ENCODE measurements at places on chromosomes 2 and 18.
A peak's percentile ranks its signal among the peaks of the same experiment; 100 is the strongest.

DNA sequence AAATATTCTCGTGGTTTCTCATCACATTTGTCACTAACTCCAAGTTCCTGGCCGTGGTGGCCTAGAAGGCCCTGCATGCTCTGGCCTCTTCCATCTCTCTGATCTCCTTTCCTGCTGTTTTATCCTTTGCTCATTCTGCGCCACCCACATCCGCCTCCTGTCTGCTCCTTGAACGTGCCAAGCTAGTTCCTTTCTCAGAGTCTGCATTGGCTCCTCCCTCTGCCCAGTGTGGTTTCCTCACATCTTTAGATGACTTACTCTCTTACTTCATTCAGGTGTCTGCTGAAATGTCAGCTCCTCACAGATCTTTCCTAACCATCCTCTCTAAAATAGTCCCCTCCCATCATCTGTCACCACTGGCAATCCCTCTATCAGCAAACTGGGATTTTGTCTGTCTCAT lies 158.6 kb upstream of the RBMS1 start:
- no peak for DNase-seq

DNA sequence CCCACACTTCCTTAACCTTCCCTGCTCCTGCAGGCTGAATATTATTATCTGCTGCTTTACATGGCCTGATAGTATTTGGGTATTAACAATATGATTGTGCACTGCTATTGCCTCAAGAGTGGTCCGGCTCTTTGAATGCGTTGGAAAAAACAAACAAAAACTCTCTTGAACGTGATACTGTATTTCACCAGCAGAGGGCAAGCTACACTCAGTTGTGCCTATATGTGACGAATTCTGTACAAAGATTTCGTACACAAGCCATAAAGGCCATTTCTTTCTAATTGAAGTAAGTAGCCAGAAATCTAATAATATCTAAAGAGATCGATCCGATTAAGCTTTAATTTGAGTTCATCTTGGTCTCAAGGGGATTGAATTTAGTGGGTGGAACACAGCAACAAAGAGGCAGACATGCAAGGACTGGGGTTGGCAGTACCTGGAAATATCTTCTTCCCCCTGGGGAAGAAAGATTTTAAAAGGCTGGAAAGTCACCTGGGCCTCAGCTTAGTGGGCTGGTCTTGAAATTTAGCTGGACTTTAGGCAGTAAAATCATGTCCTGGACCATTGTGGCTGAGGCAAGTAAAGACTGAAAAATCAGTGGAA lies 49.3 kb upstream of the RAB6D start:
- no peak for DNase-seq

DNA sequence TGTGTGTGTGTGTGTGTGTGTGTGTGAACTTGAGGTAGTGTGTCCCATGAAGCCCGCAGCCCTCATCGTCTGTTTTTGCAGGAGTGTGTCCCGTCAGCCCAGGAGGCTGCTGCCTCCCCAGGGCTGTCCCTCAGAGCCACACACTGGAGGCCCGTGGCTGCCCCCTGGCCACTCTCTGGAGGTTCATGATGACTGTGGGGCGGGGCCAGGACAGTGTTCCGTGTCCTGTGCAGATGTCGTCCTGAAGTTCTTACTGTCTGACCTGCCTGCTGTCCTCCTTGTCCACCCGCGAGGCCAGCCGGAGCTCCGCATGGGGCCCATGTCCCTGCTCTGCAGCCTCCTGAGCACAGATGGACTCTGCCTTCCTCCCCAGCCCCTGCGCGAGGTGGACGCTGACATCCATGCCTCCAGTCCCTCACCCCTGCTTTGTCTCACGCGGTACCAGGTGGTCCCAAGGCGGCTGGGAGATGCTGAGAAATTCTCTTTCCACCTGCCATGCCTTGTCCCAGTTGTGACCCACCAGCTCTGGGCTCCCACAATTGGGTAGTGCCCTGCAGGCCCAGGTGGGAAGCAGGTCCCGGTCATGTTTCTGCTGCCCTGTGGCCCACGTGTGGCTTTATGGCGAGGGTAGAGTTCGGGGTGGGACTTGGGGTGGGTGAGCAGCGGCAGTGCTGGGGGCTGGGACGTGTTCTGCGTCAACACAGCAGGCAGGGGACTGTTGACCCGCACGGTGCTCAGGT lies 92.8 kb downstream of the NFATC1 start:
- no peak for DNase-seq

DNA sequence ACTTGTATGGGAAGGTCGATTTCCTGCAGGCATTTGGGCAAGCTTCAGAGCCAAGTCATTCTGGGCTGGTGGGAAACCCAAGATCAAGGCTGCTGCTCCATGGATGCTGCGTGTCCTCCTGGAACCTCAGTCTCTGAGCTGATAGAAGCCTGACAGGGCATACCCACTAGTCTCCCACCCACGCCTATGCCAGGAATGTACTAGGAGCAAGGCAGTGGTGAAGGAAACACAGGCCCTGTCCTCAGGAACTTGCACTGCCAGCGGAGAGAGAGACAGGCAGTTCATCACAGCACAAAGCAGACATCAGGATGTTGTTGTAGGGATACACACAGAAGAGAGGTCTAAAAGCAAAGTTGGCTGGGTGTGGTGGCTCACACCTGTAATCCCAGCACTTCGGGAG lies 84.2 kb downstream of the PLB1 start:
- no peak for DNase-seq

DNA sequence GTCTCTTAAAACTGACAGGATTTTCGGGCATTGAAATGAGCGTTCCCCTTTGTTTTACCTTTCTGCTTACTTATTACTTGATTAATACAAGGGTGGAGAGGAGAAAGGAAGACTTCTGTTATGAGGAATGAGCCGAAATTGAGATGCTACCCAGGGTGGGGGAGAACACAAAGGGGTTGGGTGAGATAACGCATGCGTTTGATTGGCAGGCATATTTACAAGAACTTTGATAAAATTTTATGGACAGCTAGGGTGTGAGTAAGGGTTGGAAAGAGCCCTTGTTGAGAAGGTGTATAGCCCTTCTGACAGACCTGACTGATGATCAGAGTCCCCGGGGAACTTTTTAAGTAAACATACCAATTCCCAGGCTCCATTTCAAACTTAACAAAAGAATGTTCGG lies 1.8 kb downstream of the RNF138 start:
- DNase-seq: peak; percentile 17

GRCh38 chr2:25971596-25971995 lies 10.7 kb downstream of the KIF3C start:
- DNase-seq: no peak

DNA sequence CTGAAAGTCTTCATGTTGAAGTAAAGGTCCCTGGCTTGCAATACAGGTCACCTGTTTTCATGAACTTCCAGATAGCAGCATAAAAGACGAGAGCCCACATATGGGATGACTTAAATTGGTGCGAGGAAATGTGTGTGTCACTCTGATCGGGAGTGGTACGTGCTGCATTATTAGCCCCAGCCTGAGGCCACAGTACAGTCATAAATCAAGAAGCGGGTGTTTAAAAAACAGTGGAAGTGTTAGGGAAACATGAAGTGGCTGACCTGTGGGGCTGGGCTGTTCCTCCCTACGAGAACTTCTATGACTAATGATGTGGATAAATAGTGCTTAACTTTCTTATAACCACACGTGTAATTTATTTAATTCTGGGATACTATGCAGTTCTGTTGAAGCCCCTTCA lies 24.4 kb downstream of the RDH14 start:
- DNase-seq: no peak

DNA sequence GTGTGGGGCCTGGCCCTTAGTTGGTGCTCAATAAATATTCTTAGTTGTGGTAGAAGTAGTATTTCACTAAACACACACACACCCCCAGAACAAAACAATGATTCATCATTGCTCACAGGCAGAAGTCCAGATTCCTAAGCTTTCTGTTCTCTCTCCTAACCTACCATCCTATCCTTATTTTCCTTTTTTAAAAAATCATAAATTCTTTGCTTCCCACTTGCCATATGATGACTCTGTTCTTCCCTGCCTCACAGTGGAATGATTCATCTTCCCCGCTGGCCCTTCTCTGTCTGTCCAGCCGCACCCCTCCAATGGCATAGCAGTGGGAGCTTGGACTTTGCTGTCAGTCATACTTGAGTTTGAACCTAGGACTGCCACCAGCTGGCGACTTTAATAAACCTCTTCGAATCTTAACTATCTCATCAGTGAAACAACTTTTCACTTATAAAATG lies 5.2 kb downstream of the EML6 start:
- no peak for DNase-seq

- peak; percentile 3 for DNase-seq
Measured at GRCh38 chr2:21317131-21317530, 193.4 kb downstream of the TDRD15 start.

DNA sequence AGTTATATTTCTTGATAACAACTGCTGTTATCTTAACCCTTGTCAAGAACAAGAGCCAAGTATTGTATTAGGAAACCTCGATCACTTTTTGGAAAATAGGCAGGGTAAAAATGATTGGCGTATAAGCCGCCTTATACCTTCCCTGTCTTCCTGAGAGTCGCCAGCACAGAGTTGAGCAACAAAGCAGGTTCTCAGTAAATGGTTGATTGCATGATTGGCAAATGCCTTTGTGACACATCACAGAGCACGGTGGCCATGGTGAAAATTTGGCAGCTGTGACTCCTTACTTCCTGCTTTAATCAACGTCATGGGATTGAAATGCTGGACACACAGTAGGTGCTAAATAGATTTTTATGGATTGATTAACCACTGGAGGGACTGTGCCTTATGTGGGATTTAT lies 3.9 kb upstream of the KLHL29 start:
- DNase-seq: no peak

DNA sequence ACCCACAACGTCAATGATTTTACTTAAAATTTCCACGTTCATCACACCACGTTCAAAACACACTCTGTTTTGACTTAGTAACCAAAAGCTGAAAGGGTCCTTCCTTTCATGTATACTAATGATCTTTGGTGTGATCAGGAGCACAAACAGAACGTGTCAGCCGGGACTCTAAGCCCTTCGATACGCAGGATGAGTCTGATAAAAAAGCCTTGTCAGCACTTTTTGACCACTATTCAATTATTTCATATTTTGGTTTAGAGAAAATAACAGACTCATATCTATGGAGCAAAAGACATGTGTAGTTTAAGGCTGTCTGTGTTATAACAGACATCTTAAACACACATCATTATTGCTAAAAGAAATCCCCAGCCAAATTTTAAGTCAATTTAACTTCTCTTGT lies 345.3 kb downstream of the ZNF516 start:
- DNase-seq: no peak

DNA sequence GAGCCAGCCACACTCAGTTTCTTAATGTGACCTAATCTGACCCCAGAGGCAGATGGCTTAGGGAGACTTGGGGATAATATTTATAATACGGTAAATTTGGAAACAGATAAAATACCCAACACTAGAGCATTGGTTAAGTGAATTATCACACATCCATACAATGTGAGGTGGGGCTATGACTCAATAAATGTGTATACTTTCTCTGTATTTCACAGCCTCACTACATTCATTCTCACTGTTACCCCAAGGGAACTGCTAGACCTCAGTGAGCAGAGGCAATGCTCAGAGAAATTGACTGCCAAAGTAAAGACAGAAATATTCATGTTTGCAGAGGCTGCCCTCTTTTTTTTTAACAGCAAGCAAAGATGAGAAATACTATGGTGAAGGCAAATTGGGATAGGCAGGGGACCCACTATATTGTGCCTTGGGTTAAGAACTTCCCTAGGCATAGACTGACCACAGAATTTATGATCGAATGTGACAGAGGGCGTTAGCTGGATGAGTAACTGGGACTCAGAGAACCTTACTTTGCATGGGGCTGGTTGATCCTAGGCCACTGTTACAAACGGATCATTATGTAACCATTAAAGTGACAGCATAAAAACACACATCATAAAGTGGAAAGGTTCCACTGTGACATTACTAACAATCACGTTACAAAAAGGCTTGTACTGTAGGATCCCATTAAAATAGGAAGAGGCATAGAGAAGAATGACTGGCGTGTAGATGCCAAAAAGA lies 246.0 kb upstream of the LYPD1 start:
- DNase-seq: no peak

DNA sequence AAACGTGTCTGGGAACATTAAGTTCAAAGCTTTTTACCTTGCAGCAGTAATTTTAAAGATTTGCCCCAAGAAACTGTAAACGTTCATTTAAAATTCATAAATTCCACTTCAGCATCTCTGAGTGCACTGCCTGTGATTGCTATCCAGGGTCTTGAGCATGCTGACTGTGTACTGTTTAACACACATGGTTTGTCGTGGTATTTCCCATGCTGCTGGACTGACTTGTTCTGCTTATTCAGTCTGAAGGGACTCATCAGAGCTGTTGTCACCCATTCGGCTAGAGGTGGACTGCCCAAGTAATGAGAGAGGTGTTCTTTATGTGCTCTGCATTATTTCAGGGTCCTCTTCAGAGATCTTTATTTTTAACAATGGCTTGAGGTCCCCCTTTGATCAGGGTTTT lies 53.1 kb downstream of the RHBDD1 start:
- DNase-seq: no peak

- DNase-seq: no peak
Measured at GRCh38 chr2:240398661-240399267, 36.7 kb upstream of the GPC1 start.

DNA sequence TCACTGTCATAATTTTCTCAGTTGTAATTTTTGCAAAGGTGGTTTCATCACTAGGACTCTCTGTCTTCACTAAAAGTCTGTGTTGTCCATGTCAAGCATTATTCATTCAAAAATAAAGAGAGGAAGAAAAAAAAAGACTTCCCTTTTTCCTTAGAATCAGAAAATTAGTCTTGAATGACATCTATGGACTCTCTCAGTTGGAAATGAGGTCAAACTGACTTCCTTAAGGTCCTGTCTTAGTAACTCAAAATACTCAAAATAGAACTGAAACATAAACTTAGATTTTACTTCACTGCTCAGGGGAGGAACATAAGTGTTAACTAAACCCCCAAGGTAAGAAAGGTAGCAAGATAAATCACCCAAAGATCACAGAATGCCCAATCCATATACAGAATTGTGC lies 2.2 kb upstream of the ZNF407 start:
- no peak for DNase-seq

- no peak for DNase-seq
Measured at GRCh38 chr18:51425889-51426288, 228.4 kb upstream of the MEX3C start.

- DNase-seq: no peak
Measured at GRCh38 chr2:133871545-133872209, 303.4 kb upstream of the NCKAP5 start.

- no peak for DNase-seq
Measured at GRCh38 chr2:150989969-150990368, 271.7 kb downstream of the RBM43 start.

GRCh38 chr2:202317080-202317857 lies 51.7 kb downstream of the NOP58 start:
- no peak for DNase-seq

DNA sequence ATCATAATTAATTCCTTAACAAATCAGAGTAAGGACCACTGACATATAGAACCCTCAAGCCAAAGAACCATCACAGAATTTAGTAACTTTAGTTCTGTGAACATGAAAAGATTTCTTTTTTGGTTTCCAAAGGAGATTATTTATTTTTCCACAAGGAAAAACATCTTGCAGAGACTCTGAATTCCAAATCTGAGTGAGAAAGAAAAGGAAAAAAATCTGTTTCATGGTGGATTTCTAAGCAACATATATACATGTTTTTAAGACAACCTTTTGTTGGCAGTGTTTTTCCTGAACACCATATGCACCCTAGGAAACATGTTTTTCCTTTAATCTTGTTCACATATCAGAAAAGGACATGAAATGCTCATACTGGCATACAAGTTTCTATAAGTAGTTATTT lies 149.8 kb downstream of the AGPS start:
- no peak for DNase-seq

GRCh38 chr2:174335988-174336500 lies 1.3 kb downstream of the SP9 start:
- DNase-seq: no peak

Data from GM12892 (cell line).